ENCODE measurements at places on chromosomes 2 and 18.
A peak's percentile ranks its signal among the peaks of the same experiment; 100 is the strongest.

DNA sequence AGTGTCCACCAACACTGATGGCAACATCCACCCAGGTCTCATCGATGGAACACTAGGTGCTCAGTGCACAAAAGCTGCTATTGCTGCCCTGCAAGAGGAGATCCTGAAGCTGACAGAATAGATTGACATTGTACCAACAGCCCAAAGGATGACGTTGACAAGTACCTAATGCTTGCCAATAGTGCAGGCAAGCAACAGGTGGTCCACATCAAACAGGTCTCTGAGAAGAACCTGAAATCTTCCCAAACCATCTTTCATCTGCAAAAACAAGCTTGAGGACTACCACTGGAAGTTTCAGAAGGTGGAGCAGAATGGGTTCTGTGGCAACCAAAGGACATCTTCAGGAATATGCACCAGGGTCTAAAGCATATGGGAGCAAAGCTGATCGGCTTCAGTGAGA lies 15.8 kb upstream of the PROKR1 start:
- DNase-seq: no peak

DNA sequence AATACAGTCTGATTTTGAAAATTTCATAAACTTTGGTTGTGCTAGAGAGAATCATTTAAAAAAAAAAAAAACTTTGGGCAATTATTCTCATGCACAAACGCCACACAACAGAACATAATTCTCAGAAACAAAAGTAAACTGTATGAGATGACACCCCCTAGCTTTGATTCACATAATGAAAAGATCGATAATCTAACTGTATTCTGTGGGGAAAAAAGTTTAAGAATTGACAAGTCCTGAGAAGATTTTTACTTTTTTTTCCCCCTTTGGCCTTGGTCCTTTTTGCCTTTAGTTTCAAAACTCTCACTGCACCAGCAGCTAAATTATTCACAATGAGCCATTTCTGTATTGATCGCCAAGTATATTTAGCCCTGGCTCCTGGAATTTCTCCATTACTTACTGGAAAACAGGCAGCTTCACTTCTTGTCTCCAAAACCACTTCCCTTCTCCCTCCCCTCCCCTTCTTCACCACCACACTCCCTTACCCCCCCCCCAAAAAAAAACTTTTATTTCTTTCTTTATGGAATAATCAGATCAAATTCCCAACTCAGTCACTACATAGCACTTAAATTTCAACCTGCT lies 2.0 kb downstream of the IKZF2 start:
- no peak for DNase-seq

GRCh38 chr2:226607379-226607778 lies 192.2 kb downstream of the IRS1 start:
- no peak for DNase-seq

GRCh38 chr18:42533009-42533575 lies 578.1 kb downstream of the PIK3C3 start:
- DNase-seq: no peak

DNA sequence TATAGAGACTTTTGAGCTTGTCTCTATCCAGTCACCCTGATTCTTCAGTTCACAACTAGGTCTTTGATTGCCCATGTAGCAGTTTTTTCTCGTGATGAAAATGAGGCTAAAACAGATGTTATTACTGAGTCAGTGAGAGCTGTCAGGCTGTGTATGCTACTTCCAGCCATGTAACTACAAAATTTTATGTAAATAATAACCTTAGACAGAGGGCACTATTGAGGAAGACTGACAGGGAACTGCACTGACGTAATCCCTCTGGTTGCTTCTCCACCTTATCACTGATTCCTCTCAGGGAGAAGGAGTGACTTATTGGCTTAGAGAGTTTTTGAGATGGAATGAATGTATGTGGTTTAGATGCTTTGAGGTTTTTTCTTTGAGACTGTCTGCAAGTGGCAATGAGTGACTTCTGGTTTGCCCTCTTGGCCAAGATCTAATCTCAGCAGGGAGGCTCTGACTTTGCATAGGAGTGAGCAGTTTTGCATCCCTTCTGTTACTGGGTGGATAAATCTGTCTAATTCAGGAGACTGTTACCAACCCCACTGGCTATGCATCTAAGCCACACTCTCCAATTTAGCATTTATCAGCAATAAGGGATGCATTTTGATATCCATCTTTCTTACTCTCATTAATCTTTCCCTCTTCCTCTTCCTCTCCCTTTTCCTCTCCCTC lies 555.2 kb upstream of the FANCL start:
- no peak for DNase-seq

DNA sequence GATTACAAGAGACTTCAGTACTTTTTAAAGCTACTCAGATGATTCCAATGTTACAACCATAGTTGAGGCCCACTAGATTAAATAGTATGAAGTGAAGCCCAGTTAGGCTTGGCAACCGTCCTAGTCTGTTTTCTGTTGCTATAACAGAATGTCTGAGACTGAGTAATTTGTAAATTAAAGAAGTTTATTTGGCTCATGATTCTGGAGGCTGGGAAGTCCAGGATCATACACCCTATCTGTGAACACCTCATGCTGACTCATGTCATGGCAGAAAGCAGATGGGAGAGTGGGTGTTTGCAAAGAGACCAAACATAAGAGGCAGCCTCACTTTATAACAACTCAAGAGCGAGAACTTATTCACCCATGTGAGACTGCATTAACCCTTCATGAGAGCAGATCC lies 63.1 kb downstream of the CCDC150 start:
- DNase-seq: no peak

GRCh38 chr2:9778471-9779316 lies 64.6 kb upstream of the TAF1B start:
- DNase-seq: no peak

DNA sequence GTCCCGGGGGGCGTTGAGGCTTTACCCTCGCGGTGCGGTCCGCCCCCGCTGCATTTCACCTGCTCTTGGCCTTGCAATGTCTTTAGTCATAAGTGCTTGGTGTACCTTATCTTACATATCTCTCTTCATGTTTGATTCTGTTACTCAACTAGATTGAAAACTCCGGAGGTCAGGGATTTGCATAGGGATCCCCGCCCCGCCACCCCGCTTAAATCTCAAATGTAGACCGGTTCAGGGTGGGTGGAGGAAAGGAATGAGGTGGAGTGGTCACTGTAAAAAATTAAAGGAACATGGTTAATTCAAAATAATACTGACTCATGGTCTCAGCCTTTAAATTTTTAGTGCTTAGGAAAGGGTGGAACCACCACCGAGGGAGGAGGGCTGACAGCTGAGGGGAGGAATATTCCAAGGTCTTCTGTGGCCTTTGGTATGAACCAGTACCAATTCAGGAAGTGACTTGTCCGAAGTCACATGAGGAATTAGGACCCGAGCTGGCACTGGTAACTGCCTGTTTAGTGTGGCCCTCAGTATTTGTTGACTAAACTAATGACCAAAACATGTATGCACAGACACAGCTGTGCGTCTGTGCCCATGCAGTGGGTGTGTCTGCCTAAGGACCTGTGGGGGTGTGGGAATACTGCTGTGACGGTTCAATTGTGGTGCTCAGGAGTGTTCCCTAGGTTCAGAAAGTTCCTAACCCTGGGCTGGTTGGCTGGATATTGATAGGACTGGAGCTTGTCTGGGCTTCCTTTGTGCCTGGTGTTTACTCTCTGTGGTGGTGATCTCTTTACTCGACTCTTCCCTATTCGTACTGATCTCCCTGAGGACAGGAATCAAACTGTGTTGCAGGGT lies 1.0 kb downstream of the PLEKHB2 start:
- peak; percentile 74 for DNase-seq

DNA sequence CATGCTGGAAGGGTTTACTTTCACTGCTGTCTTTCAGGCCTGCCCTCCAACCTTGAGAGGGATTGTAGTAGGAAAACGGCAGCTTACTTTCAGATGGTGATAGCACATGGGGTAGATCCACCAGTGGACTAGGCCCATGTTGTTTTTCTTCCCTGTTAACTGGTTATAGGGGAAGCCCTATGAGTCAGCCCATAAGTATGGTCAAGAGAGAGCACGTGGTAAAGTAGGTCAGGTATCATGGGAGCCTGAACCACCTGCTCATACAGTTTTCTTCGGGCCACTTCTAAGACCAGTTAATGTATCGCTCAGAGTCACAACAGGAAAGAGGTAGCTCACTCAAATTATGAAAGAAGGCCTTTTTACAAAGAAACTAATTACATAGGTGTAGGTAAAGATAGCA lies 33.0 kb downstream of the PDK1 start:
- DNase-seq: no peak

DNA sequence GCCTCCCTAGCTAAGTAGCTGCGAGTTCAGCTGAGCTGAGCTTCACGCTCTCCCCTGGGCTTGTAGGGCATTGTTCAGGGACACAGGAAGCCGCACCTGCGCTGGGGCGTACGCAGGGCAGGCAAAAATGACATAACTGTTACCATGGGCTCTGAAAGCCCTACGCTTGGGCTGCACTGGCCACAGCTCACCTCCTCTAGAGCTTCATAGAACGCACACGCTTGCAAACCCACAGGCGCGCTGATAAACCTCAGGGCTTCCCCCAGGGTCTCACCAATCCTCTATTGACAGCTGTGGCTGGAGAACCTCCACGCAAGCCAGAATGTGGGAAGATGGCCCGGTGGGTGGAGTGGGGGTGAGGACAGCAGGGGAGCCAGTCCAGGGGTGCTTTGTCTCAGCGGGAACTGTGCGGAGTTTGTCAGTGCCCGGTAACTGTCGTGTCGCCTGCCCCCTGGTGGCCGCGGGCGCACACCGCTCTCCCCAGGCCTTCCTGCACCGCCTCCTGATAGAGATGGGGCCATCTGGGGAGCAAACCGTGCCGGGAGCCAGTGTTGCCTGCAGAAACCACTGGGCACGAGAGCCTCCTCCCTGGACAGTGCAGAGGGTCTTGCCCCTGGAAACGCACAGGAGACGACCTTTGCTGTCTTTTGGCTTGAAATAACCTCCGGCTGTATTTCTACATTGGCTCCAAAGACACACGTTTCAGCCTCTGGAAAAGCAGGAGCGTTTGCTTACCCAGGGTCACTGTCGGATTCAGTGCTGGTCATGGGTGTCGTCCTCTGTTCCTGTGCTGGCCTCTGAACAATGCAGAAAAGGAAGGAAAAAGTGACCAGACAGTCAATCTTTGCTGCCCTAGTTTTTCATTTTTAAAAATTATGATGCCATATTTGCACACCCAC lies 17.0 kb upstream of the CIDEA start:
- no peak for DNase-seq

GRCh38 chr18:6929370-6930102 lies 188.1 kb downstream of the LAMA1 start:
- DNase-seq: no peak

DNA sequence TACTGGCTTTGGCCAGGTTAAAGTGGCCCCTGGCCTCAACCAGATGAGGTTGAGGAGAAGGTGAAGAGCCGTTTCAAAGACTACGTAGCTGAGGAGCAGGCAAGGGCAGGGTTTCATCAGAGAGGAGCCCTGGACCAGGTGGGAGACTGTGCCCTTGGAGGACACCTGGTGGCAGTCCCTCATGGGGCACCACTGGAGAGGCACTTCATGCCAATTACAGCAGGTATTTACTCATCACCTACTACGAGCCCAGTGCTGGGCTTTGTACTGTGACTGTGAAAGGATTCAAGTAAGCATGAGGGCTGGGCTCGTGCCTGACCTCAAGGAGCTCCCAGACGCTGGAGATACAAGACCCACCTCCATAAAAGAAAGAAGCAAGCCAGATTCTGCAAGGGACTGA lies 37.6 kb downstream of the SMAD7 start:
- DNase-seq: peak; percentile 54

GRCh38 chr18:22391407-22392345 lies 26.0 kb downstream of the CTAGE1 start:
- no peak for DNase-seq

DNA sequence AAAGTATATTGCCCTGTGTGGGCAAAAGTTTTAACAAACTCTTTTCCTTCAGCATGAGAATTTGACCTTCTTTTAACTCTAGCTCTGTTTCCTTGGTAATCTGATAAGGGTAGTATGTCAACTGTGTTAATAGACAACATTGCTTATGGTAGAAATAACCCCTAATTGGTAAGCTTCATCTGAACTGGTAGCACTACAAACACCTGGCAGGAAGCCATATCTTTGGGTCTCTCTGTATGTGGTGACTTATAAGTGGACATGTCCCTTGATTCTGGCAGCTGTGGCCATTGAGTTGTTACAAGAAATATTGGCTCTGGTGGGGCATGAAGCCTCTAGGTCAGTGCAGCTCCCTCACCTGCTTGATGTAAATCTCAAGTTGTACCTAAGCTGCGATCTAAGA lies 46.9 kb downstream of the MBD5 start:
- DNase-seq: no peak

DNA sequence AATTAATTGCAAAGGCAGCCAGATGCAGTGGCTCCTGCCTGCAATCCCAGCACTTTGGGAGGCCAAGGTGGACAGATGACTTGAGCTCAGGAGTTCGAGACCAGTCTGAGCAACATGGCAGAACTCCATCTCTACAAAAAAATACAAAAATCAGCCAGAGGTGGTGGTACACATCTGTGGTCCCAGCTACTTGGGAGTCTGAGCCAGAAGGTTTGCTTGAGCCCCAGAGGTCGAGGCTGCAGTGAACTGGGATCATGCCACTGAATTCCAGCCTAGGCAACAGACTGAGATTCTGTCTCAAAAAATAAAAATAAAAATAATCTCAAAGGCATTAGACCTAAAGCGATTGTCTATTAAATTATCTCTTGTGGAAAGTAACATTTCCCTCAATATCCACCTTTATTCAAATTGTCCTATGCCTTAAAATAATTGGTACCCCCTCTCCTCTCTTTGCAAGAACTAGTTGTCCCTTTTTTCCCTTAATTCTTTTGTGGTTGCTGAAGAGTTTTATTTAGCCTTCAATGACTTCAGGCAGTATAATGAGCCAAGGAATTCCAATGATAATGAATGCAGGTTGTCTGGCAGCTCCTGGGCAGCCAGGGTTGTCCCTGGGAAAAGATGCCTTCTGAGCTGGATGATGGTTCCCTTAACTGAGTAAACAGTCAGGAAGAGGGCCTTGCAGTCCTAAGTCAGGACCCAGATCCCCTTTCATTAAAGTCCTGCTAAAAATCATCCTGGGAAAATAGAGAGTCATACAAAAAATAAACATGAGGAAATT lies 32.2 kb downstream of the GPR75 start:
- DNase-seq: no peak

GRCh38 chr2:19059076-19059475 lies 299.3 kb downstream of the OSR1 start:
- DNase-seq: no peak

DNA sequence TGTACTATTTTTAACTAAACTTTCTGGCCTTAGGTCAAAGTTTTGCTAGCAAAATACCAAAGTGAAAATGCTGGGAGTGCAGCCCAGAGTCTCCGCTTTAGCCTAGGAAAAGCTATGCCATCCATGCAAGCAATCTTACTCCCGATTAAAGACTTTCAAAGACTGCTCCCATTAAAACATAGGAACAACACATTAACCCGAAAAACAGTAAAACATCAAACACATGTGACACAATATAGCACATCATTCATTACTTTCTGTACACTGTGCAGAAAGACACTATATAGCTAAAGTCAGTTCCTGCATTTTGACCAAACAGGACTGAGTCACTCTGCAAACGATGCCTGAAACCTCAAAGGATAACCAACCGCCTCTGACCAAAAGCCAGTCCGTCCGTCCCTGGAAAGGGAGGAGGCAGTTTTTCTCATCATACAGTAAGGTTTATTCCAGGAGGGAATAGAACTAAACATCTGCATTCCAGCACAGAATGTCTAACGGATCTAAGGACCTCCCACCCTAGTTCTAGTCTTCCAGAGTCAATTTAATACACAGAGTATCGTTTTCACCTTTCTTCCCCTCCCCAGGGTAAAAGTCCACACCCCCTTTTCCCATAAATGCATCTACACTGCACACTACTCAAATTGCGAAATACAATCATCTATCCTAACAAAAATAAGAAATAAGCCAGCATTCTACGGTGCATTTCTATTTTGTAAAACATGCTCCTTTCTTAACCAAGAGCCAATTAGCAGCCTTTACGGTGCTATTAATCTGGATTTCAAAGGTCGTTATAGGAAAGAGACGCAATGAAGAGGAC lies 1.7 kb downstream of the ROCK2 start:
- no peak for DNase-seq

All from coronary artery (tissue), 2 donors.